Stimulated activated CD8-positive, alpha-beta memory T cell treated with anti-CD3 and anti-CD28 coated beads, Interleukin-7, amount 100 ng/mL, for 24 hours (primary cell): ENCODE measurements at places on chromosomes 1 and 21.

GRCh38 chr1:60888126-60888525, 194.2 kb upstream of the NFIA start:
- no peak for DNase-seq

DNA sequence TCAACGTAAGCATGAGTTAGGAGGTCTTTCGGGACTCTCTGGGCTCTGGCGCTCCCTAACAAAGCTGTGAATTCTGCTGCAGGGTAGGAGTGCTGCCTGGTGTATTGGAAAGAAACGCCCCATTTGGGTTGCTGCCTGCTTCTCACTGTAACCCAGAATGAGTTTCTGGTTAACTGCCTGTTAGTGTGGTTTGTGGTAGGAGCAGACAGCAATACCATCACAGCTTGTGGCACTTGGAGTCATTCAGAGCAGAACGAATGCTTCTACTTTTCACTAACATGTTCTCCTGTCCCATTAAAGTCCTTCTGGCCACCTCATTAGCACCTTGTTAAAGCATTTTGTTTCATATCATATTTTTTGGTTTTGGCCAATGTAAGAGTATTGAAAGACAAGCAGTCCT, 18.1 kb downstream of the MAP3K7CL start:
- DNase-seq, result no peak

DNA sequence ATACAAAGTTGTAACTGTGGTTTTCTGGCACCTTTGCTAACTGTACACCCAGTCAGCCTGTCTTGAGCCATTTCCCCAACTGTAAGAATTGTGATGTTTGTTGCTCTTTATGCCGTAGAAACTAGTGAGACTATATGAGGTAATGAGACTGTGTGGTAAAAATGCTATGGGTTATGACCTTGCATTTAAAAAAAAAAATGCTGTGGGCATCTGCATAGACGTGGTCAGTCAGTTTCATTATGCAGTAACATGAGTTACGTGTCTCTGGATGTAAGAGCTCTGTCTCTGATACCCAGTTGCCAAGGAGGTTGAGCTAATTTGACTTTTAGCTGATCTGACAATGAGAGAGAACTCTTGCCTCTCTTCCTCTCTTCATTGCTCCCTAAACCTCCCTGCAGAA, 80.6 kb upstream of the LAMC2 start:
- DNase-seq, result no peak

- no peak for DNase-seq
Measured at GRCh38 chr1:19452221-19452663, 33.1 kb downstream of the CAPZB start.

GRCh38 chr1:153532769-153533599, 2.8 kb downstream of the S100A6 start:
- peak; percentile 63 for DNase-seq

DNA sequence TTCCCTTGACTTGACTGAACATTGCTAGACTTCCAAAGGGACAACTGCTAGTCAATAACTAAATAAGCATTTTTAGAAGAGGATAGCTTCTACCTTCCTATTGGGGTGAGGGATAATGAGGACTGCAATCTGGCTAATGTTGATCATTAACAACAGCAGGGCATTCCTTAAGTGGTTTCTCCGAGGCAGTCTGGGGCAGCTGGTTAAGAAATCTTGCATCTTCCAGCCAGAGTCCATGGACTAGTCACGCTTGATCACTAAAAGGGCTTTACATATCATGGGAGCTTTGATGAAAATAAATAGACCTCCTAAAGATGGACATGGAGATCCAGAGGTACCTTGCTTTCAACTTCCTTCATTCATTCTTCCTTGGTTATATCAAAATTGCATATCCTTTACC, 329.4 kb upstream of the ESRRG start:
- DNase-seq, result no peak

DNA sequence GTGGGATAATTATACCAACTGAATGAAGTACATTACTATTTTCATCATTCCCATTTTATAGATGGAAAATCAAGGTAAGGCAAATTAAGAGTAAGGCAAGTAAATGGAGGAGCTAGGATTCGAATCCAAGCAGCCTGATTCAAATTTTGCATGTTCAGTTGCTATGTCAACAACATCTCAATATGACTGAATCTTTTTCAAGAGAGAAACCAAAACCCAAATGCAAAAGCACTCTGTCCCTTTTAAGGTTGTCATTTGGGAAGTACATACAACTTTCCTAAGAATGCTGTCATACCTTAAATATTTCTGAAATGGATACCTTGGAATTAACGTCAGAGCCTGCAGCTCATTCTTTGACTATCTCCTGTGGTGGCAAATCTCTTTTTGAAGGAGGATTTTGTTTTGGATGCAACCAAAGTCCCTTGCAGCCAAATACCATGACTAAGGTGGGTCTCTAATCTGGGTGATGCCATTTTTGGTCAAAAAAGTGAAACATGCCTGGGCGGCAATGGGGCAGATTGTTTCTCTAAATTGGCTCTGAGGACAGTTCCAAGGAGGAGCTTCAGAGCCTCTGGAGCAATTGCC, 25.4 kb downstream of the ADAMTS1 start:
- no peak for DNase-seq

- no peak for DNase-seq
Measured at GRCh38 chr1:41547336-41547735, 62.9 kb upstream of the EDN2 start.

DNA sequence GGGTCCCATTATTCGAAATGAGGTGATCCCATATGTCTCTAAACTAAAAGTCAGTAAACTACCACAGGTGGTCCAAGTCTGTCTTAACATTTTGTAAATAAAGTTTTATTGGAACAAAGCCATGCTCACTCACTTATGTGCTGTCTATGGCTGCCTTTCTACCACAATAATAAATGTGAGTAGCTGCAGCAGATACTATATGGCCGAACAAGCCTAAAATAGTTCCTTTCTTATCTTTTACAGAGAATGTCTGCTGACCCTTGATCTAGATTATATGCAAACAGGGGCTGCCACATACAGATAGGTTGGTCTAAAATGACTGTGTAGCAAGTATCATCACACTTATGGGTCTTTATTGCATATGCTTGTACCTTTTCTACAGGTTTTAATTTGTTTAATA, 140.0 kb downstream of the VAV3 start:
- DNase-seq, result no peak

DNA sequence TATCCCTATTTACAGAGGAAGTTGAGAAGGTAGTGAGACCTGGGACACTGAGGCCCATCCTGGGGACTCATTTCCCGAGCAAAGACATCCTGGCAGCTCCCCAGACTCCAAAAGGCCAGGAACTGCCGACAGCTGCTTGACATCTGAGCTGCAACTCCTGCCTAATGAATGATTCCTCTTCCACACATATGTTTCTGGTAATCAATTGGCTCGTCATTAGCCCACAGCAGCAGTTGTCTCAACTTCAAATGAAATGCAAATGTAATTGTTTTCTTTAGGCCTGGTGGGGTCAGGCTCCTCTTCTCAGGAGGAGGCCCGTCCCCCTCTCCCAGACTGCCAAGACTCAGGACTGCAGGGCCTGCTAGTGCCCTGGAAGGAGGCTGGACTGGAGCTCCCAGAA, 61.8 kb upstream of the DISP3 start:
- DNase-seq, result no peak

- no peak for DNase-seq
Measured at GRCh38 chr21:27475363-27475955, 508.6 kb upstream of the ADAMTS5 start.

DNA sequence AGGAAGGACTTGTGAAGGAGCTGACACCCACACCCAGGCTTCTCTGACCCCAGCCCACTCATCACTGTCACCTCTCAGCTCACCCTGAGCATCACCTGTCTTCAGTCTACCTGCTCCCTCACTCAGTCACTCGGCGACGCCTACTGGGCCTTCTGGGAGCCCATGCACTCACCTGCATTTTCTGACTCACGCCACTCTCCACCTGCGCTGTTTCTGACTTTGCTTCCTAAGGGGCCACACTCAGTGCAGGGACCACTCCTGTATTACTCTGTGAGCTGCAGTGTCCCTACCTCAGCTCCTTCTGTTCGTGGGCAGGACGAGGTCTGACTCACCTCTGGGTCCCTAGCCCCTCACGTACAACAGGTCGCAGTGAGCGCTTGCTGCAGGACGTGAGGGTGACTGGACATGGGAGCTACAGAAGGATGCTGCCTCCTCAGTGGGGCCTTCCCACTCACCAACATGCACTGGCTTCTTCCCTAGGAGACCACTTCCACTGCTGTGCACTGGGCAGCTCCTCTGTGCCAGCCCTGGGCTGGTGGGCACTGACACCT, 102.3 kb downstream of the GLIS1 start:
- DNase-seq, result no peak

- no peak for DNase-seq
Measured at GRCh38 chr1:147785794-147786506, 25.5 kb upstream of the GJA5 start.

- no peak for DNase-seq
Measured at GRCh38 chr1:92953491-92953890, 7.8 kb downstream of the DIPK1A start.

GRCh38 chr1:116667575-116668105, at the start of gene IGSF3:
IGSF3 (minus strand) TSS chr1:116667733; CDS start chr1:116666326, 1,407 bp downstream.
- peak; percentile 12 for DNase-seq

GRCh38 chr21:21963911-21964310, 965.7 kb downstream of the NCAM2 start:
- no peak for DNase-seq

- DNase-seq, result no peak
Measured at GRCh38 chr1:45111239-45111638, 95.2 kb downstream of the ZSWIM5 start.

- DNase-seq, result no peak
Measured at GRCh38 chr1:112776688-112777087, 61.6 kb upstream of the PPM1J start.

DNA sequence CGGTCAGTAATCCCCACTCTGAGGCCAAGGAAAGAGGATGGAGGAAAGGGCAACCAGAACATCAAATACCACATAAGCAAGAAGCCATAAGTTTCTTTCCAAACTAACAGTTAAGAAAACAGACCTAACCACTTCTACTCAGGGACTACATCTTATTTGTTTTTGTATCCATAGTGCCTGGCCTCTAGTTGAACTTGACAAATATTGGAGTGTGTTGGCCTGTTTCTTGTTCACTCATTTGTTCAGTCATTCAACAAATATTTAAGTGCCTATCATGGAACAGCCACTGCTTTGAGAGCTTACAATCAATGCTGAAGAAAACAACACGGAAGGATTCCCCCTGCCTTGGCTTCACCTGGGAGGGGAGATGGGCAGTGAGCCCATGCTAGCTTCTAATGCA, 69.7 kb downstream of the ST6GALNAC3 start:
- no peak for DNase-seq

- DNase-seq, result no peak
Measured at GRCh38 chr1:43991200-43991475, 261 bp upstream of the CCDC24 start.

DNA sequence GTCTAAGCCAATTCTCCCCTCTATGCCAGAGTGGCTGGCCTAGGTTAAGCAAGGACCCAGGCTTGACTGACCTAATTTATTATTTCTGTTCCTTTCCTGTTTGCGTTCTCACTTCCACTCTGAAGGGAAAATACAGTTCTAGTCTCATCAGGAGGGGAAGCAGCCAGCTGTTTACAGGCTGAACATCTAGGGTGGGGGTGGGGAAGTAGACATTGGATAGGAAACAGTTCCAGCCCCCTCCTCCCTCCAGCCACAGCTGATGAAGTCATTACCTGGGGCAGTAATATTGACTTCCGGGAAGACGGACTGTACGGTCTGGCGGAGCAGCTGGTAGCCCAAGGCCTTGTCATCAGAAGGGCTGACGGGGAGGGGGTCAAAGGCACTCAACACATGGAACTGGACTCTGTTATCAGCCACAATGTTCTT, 17.6 kb downstream of the PM20D1 start:
- no peak for DNase-seq

- no peak for DNase-seq
Measured at GRCh38 chr1:182485861-182486260, 35.9 kb downstream of the RGSL1 start.

GRCh38 chr1:175394739-175395138, 202.2 kb upstream of the KIAA0040 start:
- no peak for DNase-seq

GRCh38 chr1:241553886-241554592, 21.9 kb downstream of the KMO start:
- no peak for DNase-seq

DNA sequence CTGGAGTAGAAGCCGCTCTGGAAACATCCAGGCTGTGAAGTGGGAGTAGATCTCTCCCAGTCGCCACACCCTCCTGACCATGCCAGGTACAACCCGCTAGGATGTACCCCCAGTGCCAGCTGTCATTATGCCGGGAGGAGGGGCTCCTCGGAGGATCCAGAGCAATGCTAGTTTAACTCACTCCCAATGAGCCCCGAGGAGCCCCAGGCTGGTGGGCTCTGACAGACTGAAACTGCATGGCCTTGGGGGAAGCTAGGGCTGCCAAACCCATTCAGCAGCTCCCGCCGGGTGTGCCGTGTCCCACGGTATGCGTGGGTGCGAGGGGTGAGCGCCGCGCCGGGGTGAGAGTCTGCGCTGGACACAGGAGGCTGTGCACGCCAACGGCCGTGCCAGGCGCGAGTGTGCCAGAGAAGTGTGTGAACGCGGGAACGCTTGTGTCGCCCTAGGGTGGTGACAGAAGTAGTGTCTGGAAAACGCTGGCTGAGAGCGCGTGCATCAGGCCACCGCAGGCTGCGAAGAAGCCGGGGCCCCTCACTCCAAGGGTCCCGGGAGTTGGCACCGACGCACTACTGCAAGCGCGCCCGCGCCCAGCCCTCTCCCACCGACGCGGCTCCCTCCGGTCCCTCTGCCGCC, 177.1 kb upstream of the EDN2 start:
- DNase-seq, result no peak

GRCh38 chr1:83097715-83098114, 901.2 kb downstream of the TTLL7 start:
- no peak for DNase-seq

- DNase-seq, result no peak
Measured at GRCh38 chr1:226672339-226672762, 66.7 kb downstream of the ITPKB start.

DNA sequence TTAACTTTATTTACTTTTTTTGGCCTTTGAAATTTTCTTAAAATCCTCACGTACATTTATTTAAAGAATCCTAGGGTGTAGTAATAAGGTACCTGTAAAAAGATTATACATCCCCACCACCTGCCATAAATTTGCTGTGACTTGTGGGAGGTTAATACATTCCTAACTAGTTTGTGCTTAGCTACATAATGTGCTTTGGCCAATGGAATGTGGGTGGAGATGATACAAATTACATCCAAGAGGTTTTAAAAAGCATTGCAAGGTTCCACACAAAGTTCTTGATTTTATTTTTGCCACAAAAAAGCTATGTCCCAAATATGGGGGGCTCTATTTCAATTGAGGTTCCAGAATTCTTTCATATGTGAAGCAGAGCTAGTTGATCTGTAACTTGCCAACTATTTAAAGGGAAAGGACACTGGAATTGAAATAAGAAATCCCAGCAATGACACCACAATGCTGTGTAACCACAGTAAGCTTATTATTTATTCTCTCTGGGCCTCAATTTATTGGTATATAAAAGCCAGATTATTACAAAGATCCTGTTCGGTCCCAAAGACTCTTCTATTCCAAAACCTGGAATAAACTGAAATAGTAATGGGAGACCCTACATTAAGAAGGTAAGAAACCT, 15.7 kb downstream of the ASPM start:
- DNase-seq, result no peak

GRCh38 chr21:41887667-41888066, 8.5 kb upstream of the PRDM15 start:
- no peak for DNase-seq
